Effector memory CD8-positive, alpha-beta T cell (primary cell): ENCODE measurements at places on chromosomes 6 and 20.

DNA sequence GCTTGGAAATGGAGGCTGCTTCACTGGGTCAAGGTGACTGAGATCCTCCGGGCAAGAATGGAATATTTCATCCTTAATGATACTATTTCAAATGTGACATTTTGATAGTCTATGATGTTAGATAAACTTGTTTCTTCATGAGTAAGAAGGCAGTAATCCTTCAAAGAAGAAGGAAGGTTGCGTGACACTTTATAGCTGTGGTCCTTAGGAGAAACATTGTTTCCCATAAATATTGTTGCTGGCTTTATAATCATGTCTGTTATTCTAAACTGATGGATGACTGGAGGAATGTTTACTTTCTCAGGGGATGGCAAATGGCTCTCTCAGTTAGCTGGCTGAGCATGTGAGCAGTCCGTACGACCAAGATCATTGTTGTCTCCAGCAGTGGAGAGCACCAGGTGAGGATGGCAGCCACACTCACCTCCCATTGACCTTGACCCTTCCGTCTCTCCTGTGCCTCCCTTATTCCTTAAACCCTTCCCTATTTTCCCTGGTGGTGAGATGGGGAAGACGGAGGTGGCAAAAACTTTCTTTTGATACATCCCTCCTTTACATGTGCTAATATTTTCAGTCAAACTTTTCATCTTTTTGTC is 171.2 kb upstream of the OLIG3 start:
- no peak overlapping the region for H3K4me3 ChIP-seq
- no peaks in the 10 kb centered on the region for H3K36me3 ChIP-seq
- no peaks in the 10 kb centered on the region for H3K27me3 ChIP-seq

GRCh38 chr6:63527658-63528514 is 44.4 kb upstream of the LOC128125822 start:
- no peaks in the 10 kb centered on the region for H3K36me3 ChIP-seq
- no peak overlapping the region for H3K27ac ChIP-seq
- no peak for DNase-seq
- H3K4me3 ChIP-seq = no peak overlapping the region
- H3K4me1 ChIP-seq = no peaks in the 10 kb centered on the region
- no peaks in the 10 kb centered on the region for H3K27me3 ChIP-seq

DNA sequence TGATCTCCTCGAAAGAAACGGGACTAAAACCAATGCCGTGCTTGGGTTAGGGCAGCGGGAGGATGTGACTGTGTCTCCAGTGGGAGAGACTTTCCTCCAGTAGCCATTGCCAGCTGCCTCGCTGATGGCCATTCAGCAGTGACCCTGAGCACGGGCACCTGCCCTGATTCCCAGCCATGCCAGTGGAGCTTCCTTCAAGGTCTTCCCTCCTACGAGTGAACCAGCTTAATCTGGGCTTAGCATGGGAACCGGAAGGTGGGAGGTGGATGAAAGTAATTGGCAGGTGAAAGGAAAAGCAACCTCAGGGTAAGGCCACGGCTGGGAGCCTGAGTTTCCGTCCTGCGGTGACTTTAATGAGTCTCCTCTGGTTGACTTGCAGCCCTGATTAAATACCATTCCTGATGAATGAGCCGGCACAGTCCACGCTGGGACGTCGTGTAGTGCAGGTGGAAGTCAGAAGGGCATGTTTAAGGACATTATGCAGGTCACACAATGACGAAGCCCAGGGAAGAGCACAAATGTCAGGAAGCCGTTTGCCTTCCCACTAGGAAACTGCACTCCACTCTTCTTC is 813.5 kb downstream of the QKI start:
- no peaks in the 10 kb centered on the region for H3K4me1 ChIP-seq
- no peak for DNase-seq
- no peaks in the 10 kb centered on the region for H3K27me3 ChIP-seq
- no peak overlapping the region for H3K27ac ChIP-seq
- H3K36me3 ChIP-seq = no peaks in the 10 kb centered on the region
- H3K4me3 ChIP-seq = no peak overlapping the region

- no peaks in the 10 kb centered on the region for H3K4me1 ChIP-seq
- peaks cover 83% of the 10 kb centered on the region for H3K27me3 ChIP-seq
- H3K4me3 ChIP-seq = no peak overlapping the region
Measured at GRCh38 chr20:56316051-56316450, 42.7 kb upstream of the FAM210B start.

GRCh38 chr6:33202799-33203198 is 1.7 kb upstream of the HSD17B8 start:
- DNase-seq = no peak
- no peak overlapping the region for H3K27ac ChIP-seq
- H3K4me1 ChIP-seq = peaks cover 66% of the 10 kb centered on the region
- peak overlapping the region; percentile 42 for H3K4me3 ChIP-seq

DNA sequence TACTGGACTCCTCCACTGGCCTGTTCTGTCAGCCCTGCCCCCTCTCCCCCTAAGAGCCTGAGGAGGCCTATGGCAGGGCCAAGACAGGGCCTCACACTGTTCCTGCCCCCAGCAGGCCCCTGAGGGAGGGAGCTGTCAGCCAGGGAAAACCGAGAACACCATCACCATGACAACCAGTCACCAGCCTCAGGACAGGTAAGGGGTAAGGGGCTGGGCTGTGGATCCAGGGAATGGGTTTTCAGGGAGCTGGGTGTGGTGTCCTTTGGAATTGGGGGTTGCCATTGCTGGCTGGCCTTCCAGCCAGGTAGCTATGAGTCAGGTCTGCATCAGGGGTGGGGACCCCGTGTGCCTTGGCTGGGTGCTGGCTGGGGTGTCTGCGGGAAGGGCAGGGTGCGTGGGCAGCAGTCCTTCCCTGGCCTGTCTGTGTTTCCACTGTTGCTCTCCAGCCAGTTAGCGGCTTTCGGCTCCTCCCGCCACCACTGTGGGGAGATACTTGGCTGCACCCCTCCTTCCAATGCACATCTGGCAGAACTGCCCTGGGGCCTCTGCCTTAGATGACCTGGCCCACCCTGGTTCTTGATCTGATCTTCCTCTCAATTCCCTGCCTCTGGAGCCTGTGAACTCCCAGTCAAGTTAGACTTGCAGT is 3.9 kb downstream of the SLC29A1 start:
- no peak overlapping the region for H3K27ac ChIP-seq
- no peak overlapping the region for H3K4me3 ChIP-seq
- H3K36me3 ChIP-seq = no peaks in the 10 kb centered on the region
- no peaks in the 10 kb centered on the region for H3K27me3 ChIP-seq
- H3K4me1 ChIP-seq = peaks cover 15% of the 10 kb centered on the region

DNA sequence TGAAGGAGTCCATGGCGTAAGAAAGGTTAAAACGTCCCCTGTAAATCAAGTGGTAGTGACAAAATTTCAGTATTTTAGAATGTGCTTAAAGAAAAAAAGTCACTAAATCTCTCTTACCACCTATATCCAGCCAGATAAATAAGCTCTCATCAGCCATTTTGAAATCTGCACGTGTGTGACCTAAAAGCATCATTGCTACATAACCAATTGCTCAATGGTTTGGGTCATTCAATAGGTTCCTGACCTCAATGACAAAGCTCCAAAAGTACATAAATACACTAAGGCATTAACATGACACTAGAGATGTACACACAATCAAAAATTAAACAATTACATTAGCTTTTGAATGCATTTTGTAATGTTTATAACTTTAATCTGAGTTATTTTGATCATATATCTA is 272.4 kb downstream of the GMDS start:
- peaks cover 3% of the 10 kb centered on the region for H3K4me1 ChIP-seq
- DNase-seq = no peak
- H3K36me3 ChIP-seq = no peaks in the 10 kb centered on the region
- no peak overlapping the region for H3K27ac ChIP-seq
- H3K27me3 ChIP-seq = no peaks in the 10 kb centered on the region

DNA sequence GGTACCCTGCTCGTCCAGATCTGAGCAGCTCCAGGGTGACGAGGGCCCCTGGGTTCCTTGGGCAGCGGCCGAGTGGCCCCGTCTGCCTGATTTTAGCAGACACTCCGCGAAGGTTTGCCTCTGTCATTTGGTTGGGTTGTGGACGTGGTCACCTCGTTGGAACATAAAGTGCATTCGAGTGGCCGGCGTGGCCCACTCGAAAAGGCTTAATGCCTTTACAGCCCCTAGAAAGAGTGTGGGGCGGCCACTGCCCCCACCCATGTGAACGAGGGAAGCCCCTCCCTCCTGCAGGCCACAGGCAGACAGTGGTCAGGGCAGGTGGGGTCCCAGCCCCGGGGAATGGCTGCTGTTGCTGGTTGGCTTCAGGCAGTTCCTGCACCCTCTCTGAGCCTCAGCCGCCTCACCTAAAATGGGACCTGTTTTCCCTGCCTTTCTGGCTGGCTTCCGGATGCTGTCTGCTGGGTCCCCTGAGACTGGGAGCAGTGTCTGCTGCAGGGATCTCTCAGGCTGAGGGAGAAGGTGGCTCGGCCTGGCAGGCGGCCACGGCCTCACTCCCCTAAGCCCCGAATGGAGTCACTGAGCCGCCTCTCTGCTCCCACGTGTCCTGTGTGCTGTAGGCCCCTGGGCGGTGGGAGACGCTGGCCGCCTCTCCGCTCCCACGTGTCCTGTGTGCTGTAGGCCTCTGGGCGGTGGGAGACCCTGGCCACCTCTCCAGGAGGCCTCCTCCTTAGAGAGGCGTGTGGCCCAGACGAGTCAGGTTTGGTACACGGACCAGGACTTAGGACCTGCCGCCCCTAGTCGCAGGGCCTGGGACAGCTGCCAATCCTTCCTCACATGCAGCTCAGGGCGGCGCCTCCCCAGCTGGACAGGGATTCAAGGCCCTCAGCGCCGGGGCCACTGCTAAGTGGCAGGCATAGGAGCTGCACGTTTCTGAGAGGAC is 233.0 kb downstream of the ERMARD start:
- peaks cover 2% of the 10 kb centered on the region for H3K4me1 ChIP-seq
- H3K27me3 ChIP-seq = peaks cover 25% of the 10 kb centered on the region
- DNase-seq = no peak

GRCh38 chr20:22385602-22386305 is 198.6 kb downstream of the FOXA2 start:
- no peaks in the 10 kb centered on the region for H3K4me1 ChIP-seq
- no peaks in the 10 kb centered on the region for H3K36me3 ChIP-seq
- H3K4me3 ChIP-seq = no peak overlapping the region
- H3K27me3 ChIP-seq = no peaks in the 10 kb centered on the region

DNA sequence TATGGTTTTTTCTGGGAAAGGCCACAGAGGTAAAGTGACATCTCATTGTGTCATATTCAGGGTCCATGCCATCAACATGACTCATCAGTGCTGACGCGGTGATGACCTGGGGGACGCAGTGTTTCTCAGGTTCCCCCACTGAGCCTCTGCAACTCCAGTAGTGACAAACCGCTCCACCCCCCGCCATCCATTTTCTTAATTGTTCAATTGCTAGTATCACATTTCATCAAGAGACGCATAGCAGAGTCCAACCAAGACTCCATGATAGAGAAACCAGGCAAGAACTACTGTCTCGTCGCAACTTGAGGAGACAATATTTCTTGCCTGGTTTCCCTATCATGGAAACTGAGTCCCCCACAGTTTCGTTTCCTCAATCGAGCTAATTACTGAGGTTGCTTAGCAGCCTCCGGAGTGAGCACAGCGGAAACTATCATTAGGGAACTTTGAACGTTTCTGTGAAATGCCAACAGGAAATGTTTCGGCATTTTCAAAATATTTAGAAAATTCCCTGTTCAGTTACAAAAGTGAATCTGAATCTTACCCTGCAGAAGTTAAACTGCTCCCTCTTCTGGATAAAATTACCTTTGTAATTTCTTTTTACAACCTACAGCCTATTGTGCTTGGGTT is 12.2 kb upstream of the SERPINB1 start:
- peak overlapping the region; percentile 72 for H3K4me3 ChIP-seq
- H3K4me1 ChIP-seq = peaks cover 51% of the 10 kb centered on the region
- H3K27ac ChIP-seq = peak overlapping the region; percentile 99
- peaks cover 14% of the 10 kb centered on the region for H3K36me3 ChIP-seq

DNA sequence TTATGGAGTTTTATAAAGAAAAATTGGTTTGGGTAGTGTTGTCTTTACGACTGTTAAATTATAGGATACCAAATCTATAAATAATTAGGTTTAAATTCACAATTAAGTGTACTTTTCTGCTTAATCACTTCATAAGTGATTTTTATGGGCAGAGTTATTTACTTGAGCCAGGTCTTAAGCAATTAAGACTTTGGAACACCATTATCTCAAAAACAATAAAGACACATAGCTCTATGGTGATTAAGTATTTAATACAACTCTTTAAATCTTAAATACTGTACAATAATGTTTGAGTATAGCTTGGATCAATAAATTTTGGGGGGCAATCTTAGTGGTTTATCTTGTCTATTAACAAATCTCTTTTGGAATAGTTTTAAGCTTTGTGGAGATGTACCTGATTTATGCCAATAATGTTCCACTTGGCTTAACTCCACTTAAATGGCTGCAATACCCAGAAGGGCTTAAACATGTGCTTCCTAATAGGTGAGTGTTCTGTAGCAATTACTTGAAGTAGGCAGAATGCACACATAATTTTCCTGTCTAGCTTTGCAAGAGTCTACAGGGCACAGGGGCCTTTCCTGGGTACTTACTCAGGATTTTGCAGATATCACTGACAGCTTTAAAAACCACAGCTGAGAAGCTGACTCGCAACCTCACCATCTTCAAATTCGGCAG is 7.5 kb downstream of the FERMT1 start:
- no peaks in the 10 kb centered on the region for H3K36me3 ChIP-seq
- DNase-seq = no peak
- no peak overlapping the region for H3K27ac ChIP-seq
- H3K4me3 ChIP-seq = no peak overlapping the region

DNA sequence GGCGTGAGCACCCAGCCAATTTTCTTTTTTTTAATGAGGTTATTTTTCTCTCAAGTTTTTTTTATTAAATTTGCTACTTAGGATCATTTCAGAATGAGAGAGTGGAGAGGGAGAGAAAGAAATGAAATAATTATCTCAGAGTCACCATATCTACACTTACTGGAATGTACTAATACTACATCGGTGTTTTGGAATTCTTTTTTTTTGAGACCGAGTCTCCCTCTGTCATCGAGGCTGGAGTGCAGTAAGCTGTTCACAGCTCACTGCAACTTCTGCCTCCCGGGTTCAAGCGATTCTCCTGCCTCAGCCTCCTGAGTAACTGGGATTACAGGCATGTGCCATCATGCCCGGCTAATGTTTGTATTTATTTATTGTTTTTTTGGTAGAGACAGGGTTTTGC is 27.8 kb downstream of the ANKRD6 start:
- H3K27ac ChIP-seq = no peak overlapping the region
- no peaks in the 10 kb centered on the region for H3K36me3 ChIP-seq
- DNase-seq = no peak
- no peaks in the 10 kb centered on the region for H3K4me1 ChIP-seq
- no peaks in the 10 kb centered on the region for H3K27me3 ChIP-seq

GRCh38 chr20:57654363-57654997 is 34.3 kb upstream of the ZBP1 start:
- no peak overlapping the region for H3K4me3 ChIP-seq
- no peaks in the 10 kb centered on the region for H3K36me3 ChIP-seq
- H3K27me3 ChIP-seq = peaks cover 28% of the 10 kb centered on the region
- peak; percentile 55 for DNase-seq

DNA sequence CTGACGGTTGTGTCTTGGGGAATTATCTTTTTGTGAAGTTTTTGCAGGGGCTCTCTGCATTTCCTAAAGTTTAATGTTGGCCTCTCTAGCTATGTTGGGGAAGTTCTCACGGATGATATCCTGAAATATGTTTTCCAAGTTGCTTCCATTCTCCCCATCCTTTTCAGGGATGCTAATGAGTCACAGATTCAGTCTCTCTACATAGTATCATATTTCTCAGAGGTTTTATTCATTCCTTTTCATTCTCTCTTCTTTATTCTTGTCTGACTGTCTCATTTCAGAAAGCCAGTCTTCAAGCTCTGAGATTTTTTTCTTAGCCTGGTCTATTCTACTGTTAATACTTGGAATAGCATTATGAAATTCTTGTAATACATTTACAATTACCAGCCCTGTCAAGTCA is 61.3 kb downstream of the UNC5CL start:
- no peak overlapping the region for H3K4me3 ChIP-seq
- peaks cover 85% of the 10 kb centered on the region for H3K27me3 ChIP-seq
- DNase-seq = no peak
- no peaks in the 10 kb centered on the region for H3K4me1 ChIP-seq
- H3K36me3 ChIP-seq = no peaks in the 10 kb centered on the region
- H3K27ac ChIP-seq = no peak overlapping the region
